ENCODE measurements at places on chromosomes 1 and 21. TPM values are rescaled to one million over a fixed set of nuclear protein-coding genes. Genes with fewer than 3 reads are reported as not detected.

Gene AXDND1
- 58.3 TPM for total RNA-seq

DNA sequence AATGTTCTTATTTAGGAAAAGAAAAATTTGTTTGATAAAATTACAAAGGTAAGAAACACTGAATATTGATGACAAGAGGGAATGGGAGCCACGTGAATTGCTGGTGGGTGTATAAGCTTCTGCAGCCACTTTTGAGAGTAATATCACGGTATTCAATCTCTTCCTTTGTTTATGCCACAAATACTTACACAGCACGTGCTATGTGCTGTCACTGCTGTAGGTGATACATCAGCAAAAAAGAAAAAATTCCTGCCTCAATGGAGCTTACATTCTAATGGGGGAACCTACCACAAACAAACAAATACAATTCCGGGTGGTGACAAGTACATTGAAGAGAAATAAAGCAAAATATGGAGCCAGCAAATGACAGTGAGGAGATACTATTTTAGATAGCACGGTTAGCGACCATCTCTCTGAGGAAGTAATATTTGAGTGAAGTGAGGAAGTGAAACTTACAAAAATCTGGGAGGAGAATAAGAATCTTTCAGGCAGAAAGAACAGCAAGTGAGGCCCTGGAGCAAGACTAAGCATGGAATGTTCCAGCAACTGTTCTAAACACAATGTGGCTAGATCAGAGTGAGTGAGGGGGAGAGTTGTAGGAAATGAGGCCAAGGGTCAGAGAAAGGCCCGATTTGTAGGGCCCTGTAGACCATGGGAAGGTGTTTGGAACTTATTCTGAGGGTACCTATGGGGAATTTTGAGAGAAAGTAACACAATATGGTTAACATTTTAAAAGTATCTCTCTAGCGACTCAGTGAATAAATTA, 2.6 kb upstream of the FCRLB start:
- DNase-seq = no peak

DNA sequence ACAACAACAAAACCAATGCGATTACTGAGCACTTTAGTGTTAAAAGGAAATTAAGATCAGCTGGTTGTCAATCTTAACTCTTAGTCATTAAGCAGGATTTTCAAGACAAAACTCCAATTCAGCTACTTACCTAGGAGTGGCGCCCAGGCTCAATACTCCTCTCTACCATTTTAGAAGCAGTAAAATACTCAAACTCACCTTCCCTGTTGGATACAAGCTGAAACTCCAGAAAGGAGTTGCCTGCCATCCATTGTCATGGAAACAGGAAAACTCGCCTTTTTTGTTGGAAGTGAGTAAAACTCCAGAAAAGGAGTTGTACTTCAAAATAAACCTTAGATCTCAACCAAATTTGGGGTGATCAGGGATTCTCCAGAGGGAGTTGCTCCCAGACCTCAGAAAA, 127.0 kb upstream of the F3 start:
- DNase-seq = no peak

DNA sequence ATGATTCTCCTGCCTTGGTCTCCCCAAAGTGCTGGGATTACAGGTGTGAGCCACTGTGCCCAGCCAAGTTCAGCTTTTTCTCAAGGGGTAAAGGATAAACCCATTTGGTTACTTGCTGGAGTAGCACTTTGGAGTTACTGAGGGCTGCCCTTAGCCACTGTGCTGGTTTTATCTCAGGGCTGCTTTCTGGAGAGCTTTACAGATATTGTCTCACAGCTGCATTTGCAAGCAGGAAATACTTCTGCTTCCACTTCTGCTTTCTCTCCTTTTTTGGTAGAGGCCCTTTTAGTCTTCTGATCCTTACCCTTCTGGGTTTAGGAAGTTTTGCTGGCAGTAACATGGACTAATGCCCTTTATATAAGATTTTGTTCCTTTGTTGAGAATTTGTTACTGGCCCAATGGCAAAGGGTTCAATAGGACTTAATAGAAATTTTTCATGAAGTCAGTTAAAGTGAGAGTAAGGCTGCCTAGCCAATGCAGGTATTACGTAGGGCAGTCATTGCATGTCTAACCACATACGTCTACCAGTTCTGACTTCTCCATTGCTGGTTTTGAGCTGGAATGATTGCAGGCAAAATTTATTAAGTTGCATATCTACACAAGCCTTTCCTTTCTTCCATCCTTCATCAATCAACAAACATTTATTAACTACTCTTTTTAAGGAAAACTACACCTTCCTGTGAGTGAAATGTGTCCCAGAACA, 24.4 kb downstream of the CAP1 start:
- no peak for DNase-seq

GRCh38 chr1:231355171-231355570, 17.1 kb downstream of the SPRTN start:
- no peak for DNase-seq

All from testis (tissue), 5 donors.